Thymus (tissue), 14 donors: ENCODE measurements at places on chromosomes 13 and 19. TPM values are rescaled to one million over a fixed set of nuclear protein-coding genes. Genes with fewer than 3 reads are reported as not detected.

DNA sequence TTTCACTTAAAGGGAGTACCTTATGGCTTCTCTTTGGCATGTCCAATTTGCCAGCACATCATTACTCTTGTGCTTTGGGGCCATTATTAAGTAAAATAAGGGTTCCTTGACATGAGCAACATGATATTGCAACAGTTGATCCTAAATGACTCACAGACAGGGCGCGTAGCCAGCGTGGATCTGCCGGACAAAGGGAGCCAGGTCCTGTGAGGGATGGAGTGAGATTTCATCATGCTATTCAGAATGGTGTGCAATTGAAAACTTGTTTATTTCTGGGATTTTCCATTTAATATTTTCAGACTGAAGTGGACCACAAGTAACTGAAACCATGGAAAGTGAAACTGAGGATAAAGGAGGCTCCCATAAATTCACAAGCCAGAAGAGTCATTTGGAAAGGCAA, 48.6 kb upstream of the WASF3 start:
- no peak overlapping the region for H3K27ac ChIP-seq
- no peak for DNase-seq
- no peaks in the 10 kb centered on the region for H3K36me3 ChIP-seq
- no peaks in the 10 kb centered on the region for H3K4me1 ChIP-seq
- H3K4me3 ChIP-seq, result no peak overlapping the region
- H3K27me3 ChIP-seq, result no peaks in the 10 kb centered on the region

- H3K4me1 ChIP-seq, result no peaks in the 10 kb centered on the region
- no peak for DNase-seq
- no peaks in the 10 kb centered on the region for H3K27me3 ChIP-seq
- H3K4me3 ChIP-seq, result no peak overlapping the region
- H3K27ac ChIP-seq, result no peak overlapping the region
Observed at GRCh38 chr13:70908795-70909194, 800.5 kb upstream of the KLHL1 start.

DNA sequence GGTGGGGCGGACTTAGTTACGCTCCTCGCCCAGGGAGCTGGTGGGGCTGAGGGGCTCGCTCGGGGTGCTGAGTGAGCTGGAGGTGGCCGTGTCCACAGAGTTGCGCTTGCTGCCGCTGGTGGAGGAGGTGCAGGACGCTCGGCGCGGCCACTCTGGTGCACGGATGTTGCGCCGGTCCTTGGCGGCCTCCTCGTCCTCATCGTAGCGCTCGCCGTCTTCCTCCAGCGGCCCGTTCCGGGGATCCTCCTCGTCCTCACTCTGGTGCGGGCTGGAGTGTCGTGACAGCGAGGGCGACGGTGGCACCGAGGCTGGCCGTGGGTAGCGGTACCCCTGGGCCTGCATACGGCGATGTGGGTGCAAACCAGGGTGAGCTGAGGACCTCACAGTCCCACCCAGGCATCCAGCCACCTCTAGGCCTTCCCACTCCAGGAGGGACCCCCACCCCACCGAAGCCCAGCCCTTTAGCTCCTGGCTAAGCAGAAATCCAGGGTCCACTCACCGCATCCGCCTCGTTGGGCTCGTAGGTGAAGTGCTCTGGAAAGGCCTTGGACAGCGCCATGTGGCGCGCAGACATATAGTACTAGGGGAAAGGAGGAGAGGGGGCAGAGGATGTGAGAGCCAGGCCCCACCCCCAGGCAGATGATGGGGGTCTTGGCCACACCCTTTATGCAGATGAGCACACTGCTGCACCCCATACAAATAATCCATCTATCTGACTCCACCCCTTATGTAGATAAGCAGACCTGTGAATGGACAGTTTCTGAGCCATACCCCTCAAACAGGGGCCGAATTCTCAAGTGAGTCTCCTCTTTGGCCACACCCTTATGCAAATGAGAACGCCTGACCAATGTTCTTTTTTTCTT, 4.4 kb downstream of the FTL start:
- H3K27ac ChIP-seq, result no peak overlapping the region
- peaks cover 20% of the 10 kb centered on the region for H3K4me1 ChIP-seq
- no peak overlapping the region for H3K4me3 ChIP-seq
- H3K27me3 ChIP-seq, result no peaks in the 10 kb centered on the region

DNA sequence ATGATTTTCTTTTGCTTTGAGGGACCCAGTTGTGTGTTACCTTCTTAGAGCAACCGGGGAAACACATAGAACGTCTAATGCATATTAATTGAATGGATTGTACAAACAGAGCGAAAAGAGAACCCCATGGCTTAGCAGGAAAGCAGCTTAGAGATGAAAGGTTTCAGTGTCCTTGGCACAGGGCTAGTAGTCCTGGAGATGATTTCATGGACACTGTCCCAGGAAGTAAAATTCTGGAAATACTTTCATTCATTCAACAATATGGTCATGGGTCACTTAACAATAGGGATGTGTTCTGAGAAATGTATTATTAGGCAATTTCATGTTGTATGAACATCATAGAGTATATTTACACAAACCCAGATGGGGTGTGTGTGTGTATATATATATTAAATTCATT, 9.7 kb upstream of the FUT2 start:
- H3K36me3 ChIP-seq, result no peaks in the 10 kb centered on the region
- no peak overlapping the region for H3K27ac ChIP-seq
- no peak for DNase-seq
- peaks cover 11% of the 10 kb centered on the region for H3K4me1 ChIP-seq
- H3K27me3 ChIP-seq, result no peaks in the 10 kb centered on the region
- no peak overlapping the region for H3K4me3 ChIP-seq

GPR4 gene
- 1.3 TPM for polyA plus RNA-seq
